ENCODE measurements at places on chromosomes 4 and X.

GRCh38 chr4:84917086-84917821, 49.2 kb downstream of the WDFY3 start:
- no peak for DNase-seq

- DNase-seq = no peak
These were observed 1.9 kb upstream of the TBC1D14 start for GRCh38 chr4:6907658-6908191.

DNA sequence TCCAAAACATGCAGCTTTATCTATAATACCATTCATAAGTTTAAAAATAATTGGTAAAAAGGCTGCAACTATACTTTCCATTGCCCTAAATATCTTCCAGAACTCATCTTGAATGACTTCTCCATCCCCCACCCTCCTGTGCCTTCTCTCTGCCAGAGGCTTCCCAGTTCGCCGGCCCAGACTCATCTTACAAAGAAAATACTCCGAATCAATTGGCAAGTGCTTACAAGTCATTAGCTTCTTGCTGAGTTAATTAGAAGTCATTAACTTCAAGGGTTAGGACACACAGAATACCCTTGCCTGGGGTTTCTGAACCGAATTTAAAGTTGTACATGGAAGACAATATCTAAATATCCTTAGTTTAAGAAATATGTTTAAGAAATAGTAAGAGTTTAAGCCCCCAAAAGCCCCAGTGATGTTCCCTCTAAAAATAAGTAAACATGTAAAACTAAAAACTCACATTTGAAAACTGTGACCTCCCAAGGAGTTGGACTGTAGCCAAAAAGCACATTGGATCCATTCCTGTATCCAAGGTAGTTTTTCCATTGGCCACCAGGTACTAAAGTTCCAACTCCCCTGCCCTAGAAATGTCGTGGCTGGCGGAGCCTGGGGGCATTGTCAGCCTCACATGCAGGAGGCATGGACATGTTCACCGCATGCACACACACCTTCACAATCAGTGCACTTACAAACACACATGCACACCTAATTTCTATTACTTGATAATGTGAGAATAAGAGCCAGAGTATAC, 535.2 kb upstream of the FAT1 start:
- DNase-seq = no peak

DNA sequence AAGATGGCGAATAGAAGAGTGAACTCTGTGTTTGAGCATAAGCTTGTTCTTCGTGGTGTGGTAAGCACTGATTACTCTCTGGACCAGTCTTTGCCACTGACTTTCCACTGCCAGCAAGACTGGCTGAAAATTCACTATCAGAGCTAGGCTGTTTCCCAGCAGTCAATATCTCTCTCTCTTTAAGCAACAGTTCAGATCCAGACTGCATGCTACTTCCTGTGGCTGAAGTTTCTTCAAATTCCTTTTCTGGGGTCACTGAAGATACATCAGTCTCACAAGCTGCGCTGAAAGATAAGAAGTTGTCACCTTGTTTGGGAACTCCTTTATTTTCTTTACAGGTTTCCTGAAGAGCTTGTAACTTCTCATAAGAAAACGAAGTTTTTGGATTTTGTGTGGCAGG, 54.0 kb upstream of the FAM120C start:
- no peak for DNase-seq

Data from renal cortex interstitium (tissue), 15 donors.